Astrocyte (in vitro differentiated cells and primary cell): ENCODE measurements at places on chromosomes 13 and 19.

DNA sequence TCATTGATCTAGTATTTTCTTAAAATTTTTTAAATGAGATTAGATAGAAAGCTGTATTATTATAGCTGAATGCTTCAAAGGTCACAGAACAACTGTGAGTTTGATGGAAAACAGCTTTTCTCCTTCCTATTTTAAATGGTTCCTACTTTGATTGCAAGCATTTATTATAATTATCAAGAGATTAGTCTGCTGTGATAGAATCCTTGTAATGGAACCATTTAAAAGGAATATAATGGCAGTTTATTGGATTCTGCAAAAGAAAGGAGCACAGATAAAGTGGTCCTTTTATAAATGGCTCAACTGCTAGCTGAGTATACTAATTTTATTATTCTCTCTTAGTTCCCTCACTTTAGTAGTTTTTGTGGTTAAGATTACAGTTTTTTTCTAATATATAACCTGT lies 87.0 kb downstream of the MAB21L1 start:
- no peak overlapping the region for H3K27ac ChIP-seq
- no peaks in the 10 kb centered on the region for H3K4me1 ChIP-seq
- no peaks in the 10 kb centered on the region for H3K27me3 ChIP-seq
- H3K36me3 ChIP-seq, result no peaks in the 10 kb centered on the region

DNA sequence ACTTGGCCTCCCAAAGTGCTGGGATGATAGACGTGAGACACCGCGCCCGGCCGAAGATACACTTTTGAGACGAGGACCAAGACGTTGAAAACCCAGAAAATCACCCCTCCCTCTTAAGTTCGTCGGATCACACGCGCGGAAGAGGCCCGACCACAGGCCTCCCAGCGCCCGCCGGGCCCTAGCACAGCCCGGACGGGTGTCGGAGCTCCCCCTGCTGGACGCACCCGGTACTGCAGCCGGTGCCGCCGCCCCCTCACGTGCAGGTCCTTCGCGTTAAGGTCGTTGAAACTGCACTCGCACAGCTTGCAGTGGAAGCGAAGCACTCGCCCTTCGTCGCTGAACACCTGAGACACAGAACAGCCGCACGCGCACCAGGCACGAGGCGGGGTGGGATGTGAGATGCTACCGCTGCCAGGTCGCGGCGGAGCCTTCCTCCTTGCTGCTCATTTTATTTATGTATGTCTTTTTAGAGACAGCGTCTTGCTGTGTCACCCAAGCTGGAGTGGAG lies 35.7 kb upstream of the MATK start:
- H3K27me3 ChIP-seq, result peaks cover 6% of the 10 kb centered on the region
- H3K27ac ChIP-seq, result no peak overlapping the region
- DNase-seq, result no peak
- no peaks in the 10 kb centered on the region for H3K36me3 ChIP-seq

- no peak overlapping the region for H3K27ac ChIP-seq
- no peak overlapping the region for H3K4me3 ChIP-seq
- peaks cover 13% of the 10 kb centered on the region for H3K4me1 ChIP-seq
- DNase-seq, result peak; percentile 53
Observed at GRCh38 chr19:29671393-29672160, 6.3 kb downstream of the PLEKHF1 start.

- no peaks in the 10 kb centered on the region for H3K27me3 ChIP-seq
- no peaks in the 10 kb centered on the region for H3K4me1 ChIP-seq
- no peak for DNase-seq
- no peak overlapping the region for H3K27ac ChIP-seq
Observed at GRCh38 chr13:41428155-41428554, 29.2 kb upstream of the RGCC start.

GRCh38 chr13:111790621-111791020 lies 276.3 kb upstream of the SOX1 start:
- H3K36me3 ChIP-seq, result no peaks in the 10 kb centered on the region
- H3K4me1 ChIP-seq, result no peaks in the 10 kb centered on the region
- no peak for DNase-seq
- no peaks in the 10 kb centered on the region for H3K27me3 ChIP-seq
- H3K27ac ChIP-seq, result no peak overlapping the region

GRCh38 chr13:94784066-94784465 lies 71.7 kb upstream of the SOX21 start:
- H3K27ac ChIP-seq, result no peak overlapping the region
- H3K27me3 ChIP-seq, result no peaks in the 10 kb centered on the region
- no peaks in the 10 kb centered on the region for H3K36me3 ChIP-seq
- H3K4me3 ChIP-seq, result no peak overlapping the region

- no peaks in the 10 kb centered on the region for H3K4me1 ChIP-seq
- no peak overlapping the region for H3K4me3 ChIP-seq
- no peak overlapping the region for H3K27ac ChIP-seq
- no peaks in the 10 kb centered on the region for H3K27me3 ChIP-seq
- peaks cover 3% of the 10 kb centered on the region for H3K36me3 ChIP-seq
- no peak for DNase-seq
Observed at GRCh38 chr13:23418776-23419683, 14.5 kb downstream of the SACS start.

GRCh38 chr19:12052497-12053169 lies at the start of gene ZNF878:
ZNF878 (minus strand) TSS chr19:12052961; CDS start chr19:12052801, 160 bp downstream.
- no peaks in the 10 kb centered on the region for H3K36me3 ChIP-seq
- no peaks in the 10 kb centered on the region for H3K27me3 ChIP-seq
